ENCODE measurements at places on chromosomes 12 and 14.

GRCh38 chr14:56524971-56525677 lies 54.5 kb upstream of the TMEM260 start:
- no peak for DNase-seq

- DNase-seq, result no peak
Observed at GRCh38 chr12:27319409-27319808, 13.2 kb upstream of the BMAL2 start.

GRCh38 chr12:125148316-125148715 lies 83.1 kb downstream of the AACS start:
- DNase-seq, result no peak

DNA sequence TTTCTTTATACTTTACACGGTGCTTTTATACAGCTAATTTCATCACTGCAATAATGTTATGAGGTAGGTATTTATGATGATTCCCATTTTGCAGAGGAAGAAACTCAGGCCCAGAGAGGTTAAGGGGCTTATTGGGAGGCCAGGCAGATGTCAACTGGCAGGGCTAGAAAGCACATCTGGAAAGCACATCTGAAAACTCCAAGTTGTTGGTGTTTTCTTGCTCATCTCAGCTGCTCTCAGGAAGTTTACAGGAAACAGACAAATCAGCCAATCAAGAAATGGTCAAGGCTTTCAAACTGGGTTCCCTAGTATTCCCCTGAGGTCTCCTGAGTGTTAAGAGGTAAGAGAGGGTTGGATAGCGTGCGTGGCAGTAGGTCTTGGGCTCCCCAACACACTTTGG lies 124.1 kb upstream of the MED13L start:
- DNase-seq, result no peak

DNA sequence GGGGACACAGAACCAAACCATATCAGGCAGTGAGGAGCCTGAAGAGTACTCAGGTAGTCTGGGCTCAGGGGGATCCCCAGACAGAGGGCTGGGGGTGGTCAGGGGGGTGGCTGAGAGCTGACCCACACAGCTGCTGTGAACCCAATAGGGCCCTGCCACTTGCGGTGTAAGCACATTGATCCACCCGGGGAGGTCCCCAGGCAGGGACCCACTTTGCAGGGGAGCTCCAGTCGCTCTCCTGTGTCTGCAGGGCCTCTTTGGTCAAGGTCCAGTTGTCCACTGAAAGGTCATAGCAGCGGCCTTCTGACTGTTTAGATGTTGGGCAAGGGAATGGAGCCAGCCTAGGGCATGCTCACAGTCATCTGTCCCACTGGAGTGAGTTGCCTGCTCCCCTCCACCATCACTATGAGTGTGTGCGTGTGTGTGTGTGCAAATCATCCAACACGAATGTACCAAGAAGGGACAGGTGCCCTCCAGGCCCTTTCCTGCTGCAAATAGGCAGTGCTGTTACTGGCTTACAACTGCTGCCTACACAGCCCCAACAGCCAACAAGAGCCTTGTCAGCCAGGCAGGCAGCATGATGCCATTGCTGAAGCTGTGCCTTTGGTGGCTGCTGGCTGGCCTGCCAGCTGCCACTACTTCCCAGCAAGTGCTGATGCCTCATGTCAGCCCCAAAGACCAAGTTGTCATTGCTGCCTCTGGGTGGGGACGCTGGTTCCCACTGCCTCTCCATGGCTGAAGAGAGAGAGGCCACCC lies 71.3 kb downstream of the TSPAN11 start:
- DNase-seq, result no peak

GRCh38 chr12:127590868-127591267 lies 676.1 kb upstream of the TMEM132C start:
- DNase-seq, result no peak

- peak; percentile 74 for DNase-seq
Observed at GRCh38 chr14:35341751-35342488, 49.7 kb downstream of the PSMA6 start.

- DNase-seq, result no peak
Observed at GRCh38 chr12:56599797-56600196, 30.3 kb downstream of the BAZ2A start.

DNA sequence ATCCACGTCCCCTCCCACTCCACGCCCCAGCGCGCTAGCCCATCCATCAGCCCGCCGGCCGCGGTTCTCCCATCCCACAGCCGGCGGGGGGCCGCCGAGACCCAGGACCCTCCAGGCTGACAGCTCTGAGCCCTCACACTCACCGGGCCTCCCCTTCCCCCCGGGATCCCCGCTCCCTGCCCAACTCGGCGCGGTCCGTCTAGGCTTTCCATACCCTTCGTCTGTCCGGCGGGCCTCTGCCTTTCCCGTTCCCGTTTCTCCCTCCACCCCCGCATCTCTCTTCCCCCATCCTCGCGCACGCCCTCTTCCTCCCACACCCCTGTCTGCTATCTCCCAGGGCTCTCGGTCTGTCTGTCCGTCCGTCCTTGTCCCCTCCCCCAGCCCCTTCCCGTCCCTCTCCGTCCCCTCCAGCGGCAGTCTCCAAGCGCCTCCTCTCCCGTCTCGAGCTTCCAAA lies 726 bp downstream of the ZFHX2 start:
- DNase-seq, result no peak

GRCh38 chr12:44689587-44689986 lies 186.5 kb downstream of the NELL2 start:
- no peak for DNase-seq

- DNase-seq, result no peak
Observed at GRCh38 chr12:32522331-32523221, 123.2 kb downstream of the FGD4 start.

DNA sequence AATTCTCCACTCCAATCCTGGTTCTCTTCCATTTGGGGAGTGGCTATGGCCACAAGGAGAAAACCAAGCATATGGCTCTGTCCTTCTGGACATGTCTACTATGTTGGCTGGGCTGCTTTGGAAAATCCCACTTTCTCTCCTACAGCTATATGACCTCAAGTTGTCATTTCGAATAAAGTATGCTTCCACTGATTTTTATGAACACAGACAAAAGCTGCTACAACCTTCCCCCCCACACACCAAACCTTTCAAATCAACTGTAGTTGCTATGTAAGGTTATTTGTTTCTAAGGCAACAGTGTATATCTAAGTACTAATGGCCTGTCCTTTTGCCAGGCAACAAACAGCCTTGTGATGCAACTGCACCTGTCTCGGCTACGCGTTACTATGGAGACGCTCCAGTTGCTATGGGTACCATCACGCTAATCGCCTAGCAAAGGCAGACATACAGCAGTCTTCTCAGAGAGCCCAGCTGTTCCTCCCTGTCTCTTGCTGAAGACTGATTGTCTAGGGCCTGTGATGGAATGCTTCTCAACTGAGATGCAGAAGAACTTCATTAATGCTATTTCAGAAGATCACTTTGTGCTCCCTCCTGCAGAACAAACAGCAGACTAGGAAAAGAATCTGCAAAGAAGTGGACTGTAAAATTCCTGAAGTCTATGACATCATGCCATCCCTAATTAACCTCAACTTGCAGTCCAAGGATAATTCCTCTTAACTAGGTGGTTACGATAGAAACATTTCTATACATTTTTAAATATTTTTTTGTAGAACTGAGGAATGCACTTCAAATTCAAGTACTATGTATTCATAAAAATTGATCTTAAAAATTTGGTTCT lies 67.6 kb downstream of the FOXN3 start:
- DNase-seq, result no peak

GRCh38 chr12:99054601-99055128 lies 409.6 kb downstream of the APAF1 start:
- no peak for DNase-seq

- DNase-seq, result peak; percentile 31
Observed at GRCh38 chr14:35046751-35047536, 872 bp downstream of the FAM177A1 start.

DNA sequence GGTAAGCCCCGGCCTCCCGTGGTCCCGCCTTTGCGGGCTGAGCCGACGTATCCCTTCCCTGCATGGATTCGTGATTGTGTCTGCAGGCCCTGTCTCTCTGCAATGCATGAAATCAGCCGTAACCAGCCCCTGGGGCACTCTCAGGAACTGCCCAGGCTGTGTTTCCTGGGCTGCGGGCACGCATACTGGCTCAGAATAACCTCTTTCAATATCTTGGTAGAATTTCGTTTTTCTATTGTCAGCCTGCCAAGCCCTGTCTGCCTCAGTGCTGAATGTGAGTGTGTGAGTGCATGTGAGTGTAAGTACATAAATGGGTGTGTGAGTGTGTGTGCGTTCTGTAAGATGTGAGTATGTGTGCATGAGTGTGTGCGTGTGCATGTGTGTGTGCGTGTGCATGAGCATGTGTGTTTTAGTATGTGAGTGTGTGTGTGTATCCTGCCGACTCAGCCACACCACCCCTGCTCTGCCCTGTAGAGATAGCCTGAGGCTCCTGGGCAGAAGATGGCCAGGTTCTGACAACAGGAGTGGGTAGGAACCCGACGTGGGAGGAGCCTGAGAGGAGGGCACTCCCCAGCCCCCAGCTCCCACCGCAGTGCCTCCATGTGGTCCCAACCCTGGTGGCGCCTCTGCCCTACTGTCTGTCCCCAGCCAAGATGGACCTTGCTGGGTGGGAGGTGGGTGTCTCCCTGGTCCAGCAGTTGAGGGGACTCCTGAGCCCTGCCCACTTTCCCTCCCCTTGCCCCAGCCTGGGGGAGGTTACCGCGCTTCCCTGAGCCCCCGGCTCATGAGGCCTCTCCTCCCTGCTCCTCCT lies 268.8 kb downstream of the ADGRD1 start:
- DNase-seq, result peak; percentile 97

GRCh38 chr12:1705774-1706631 lies 15.1 kb downstream of the ADIPOR2 start:
- DNase-seq, result no peak

DNA sequence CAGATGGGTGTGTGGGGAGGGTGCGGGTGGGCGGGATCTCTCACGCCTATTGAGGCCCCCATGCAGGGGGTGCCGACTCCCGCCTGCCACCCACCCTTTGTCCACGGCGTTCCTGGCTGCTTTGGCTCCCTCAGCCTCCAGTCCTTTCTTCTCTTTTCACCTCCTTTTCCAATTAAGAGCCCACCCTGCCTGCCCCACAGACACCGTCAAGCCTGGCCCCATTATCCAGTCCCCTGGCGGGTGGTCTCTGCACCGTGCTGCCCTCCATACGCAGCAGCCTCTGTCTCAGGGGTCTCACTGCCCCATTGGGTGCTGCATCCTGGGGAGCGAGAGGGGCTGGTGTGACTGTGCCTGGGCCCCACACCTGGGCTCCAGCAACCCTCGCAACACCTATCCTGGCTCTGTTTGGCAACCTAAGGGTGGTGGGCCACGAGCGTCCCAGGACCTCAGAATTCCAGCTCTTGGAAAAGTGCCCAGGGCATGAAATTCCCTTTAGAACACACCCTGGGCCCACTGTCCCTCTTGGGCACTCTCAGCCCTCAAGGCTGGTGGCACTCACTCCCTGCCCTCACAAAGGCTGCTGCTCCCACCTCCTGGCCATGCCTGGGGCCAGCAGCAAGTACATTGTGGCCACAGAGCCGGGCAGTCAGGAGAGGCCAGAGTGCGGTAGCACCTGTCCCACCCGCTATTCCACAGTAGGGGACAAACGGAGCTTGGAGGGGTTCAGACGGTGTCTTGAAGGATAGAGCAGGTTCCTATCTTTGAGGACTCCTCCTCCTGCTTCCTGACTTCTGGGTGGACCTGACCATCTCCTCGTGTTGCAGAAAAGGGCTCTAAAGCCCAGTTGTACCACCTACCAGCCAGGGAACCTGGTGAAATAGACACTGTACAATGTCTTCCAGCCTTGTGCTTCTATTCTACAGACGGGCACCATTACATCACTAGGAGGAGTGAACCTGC lies 114.1 kb downstream of the KIF26A start:
- no peak for DNase-seq

DNA sequence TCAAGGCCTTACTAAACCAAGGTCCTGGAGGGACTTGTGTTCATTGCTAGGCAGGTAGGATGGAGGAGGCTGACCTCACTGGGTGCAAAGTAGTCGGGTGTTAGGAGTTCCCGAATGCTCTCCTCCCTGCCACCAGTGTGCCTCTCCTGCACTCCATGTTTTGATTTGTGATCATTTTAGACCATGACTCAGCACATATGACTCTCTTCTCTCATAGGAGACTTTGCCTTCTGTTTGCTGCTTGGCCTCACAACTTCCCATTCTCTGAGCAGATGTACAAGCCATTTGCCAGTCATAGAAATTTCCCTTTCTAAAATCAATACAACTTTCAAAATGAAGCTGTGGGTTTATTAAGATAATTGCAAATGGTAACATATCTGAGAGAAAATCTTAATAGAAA lies 46.6 kb upstream of the LRIG3 start:
- DNase-seq, result no peak

GRCh38 chr12:40225984-40226602 lies 1.3 kb downstream of the LRRK2 start:
- DNase-seq, result no peak

DNA sequence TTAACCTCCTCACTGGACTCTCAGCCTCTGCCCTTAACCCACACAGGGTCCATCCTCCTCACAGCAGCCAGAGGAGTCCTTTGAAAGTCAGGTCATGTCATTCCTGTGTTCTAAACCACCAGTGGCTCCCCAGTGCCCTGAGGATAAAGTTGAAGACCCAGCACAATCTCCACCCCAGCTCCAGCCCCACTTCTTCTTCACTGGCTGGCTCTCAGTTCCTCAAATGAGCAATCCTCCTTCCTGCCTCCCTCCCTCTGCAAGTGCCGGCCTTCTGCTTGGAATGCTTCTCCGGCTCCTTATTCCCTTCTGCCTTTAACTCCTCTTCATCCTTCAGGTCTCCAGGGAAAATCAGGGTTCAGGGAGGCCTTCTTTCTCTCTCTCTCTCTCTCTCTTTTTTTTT lies 32.0 kb upstream of the SPPL3 start:
- no peak for DNase-seq

- DNase-seq, result no peak
Observed at GRCh38 chr14:30214014-30214413, 286.4 kb upstream of the PRKD1 start.

DNA sequence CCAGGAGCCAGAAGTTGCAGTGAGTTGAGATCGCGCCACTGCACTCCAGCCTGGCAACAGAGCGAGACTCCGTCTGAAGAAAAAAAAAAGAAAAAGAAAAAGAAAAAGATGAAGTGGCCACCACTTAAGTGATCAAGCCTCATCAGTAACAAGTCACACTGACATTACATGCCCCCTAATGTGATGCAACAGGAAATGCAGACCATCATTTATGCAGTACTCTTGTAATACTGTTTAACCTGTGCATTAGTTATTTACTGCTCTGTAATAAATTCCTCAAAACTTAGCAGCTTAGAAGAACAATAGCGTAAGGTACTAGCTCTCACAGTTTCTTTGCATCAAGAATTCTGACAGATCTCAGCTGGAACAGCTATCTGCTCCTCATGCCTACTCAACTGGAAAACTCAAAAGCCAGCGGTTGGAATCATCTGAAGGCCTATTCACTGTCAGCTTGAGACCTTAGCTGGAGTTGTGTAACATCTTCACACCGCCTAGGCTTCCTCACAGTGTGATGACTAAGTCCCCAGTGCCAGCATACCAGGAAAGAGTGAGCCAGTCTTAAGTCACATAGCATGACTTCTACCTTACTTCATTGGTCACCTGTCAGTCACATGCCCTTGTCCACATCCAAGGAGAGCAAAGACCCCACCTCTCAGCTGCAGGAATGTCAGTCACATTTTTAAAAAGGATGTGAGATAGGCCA lies 31.5 kb downstream of the EPS8 start:
- no peak for DNase-seq

Data from foreskin melanocyte (primary cell).